ENCODE measurements at places on chromosomes 1 and 21.

- DNase-seq, result no peak
Observed at GRCh38 chr1:61606448-61607312, 118.3 kb downstream of the TM2D1 start.

DNA sequence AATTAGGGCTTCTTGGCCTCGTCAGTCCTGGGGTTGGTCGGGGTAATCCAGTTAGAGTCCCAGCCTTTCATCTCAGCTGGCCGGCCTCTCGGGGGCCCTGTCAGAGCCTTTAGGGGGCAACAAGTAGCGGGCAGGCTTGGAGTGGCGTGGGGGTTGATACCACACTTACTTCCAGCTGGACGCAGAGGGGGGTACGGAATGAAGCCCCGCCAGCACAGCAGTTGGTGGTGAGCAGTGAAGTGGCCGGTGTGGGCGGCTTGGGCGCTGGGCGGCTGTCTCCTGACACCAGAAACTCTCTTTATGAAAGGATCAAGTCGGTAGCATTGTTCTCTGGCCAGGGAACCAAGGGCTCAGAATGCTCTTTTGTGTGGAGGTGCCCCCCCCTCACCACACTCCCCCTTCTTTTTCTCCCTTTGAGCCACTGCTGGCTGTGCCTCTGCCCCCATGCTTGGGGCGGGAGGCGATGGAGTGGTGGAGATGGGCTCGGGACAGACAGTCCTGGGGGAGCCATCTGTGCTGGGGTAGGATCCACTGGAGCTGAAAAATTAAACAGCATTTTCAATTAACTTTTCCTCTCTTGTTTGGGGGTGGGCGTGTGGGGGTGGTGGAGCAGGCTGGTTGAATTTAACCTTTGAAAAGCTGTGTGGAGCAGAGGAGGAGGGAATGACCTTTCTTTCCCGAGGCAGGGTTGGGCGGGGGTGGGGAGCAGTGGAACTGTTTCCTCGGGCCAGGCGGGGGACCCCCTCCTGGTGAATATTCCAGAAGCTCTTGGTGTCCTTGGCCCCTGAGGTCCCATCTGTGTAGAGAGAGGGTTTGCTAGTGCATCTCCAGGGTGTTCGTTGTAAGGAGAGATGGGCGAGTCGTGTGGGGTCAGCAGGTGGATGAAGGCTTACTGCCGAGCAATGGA is 102.7 kb downstream of the RNF220 start:
- DNase-seq, result no peak

DNA sequence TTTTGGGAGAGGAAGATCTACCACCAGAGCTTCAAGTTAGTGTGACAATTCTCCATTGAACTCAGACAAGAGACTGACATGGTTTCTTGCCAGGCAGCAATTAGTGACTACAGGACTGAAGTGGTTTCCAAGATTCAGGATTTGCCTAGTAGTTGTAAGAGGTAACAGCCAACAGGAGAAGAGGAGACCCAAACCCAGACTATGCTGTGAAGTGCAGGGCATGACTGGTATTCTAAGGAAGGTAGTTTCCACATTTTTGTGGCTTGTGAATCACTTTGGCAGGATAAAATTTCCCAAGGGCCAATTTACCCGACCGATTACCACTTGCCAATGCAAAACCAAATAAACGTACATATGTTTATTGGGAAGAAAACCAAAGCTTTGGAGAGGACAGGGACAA is 14.7 kb upstream of the RAP1A start:
- DNase-seq, result no peak

DNA sequence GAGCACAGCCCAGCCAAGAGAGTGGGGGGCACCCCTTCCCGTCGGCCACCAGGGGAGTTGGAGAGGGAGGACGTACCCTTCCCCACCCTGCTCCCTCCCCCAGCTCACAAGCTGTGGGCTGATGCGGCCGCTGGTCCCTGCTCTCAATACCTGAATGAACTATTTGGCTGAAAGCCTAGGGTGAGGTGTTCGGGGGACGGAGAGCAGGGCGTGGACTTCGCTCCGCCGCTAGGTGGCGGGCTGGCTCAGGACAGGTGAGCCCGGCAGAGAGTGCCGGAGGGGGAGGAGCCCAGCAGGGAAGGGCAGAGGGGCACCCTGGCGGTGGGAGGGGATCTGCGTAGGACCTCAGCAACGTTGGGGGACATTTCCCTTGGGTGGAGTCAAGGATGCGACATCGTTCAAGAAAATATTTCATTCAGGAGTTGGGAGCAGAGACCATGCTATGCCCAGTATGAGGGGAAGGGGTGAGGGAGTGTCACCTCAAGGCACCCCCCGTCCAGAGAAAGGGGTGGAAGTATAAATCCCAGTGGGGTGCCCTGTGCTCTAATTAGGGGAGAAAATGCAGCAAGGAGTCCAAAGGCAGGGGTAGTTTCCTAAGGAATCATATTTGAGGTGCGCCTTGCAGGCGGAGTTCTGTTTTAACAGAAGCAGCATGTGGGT is 12.0 kb upstream of the RHBG start:
- peak; percentile 53 for DNase-seq

DNA sequence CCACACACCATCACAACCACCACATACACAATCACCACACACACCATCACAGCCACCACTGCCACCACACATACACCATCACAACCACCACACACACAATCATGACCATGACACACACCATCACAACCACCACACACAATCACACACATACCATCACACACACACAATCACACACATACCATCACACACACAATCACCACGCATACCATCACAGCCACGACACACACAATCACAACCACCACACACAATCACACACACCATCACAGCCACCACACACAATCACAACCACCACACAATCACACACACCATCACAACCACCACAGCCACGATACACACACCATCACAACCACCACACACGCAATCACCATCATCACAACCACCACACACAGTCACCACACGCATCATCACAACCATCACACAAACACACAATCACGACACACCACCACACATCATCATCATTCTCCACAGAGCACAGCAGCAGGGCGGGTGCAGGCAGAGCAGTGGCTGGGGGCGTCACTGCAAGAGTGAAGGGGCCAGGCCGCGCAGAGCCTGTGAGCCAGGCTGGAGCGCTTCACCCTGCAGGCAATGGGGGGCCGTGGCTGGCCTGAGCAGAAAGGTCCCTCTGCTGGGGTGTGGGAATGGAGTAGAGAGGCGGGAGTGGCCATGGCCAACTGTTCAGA is 32.6 kb downstream of the CDCP2 start:
- DNase-seq, result no peak

DNA sequence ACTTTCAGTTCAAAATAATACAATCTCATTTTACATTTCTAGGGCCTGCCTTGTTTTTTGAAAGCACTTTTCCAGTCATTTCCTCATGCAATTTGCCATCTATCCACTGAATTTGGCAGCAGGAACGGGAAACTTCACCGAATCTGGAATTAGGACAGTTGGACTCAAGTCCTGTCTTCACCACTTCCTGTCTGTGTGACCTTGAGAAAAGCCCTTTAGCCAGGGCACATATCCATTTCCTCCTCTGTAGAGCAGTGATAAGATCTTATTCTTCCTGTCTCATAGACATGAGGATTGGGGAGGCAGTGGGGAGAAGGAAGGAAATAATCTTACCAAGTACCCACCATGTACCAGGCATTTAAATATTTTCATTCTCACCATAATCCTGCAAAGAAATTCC is 12.0 kb downstream of the VAV3 start:
- DNase-seq, result no peak

All from activated naive CD4-positive, alpha-beta T cell treated with Interleukin-2 at 50 U/mL for 16 hours (primary cell).